Esophagus squamous epithelium (tissue), 5 donors: ENCODE measurements at places on chromosomes 1 and 21.

DNA sequence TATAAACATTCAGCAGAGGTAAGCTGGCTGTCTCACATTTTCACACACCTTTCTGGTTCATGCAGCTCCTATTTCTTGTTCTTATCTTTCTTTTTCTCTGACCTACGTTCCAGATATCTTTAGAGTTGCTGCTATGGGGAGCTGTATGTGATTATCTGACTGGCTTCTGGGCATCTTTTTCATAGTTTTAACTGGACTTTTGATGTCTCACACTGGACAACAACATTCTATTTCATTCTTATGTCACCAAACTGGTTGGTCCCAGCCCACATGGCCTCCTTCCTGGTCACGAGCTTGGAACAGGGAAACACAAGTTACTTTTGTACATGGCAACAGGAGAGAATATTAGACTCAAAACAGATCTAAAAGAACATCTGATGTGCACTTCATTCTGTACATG, 7.7 kb upstream of the CLDN8 start:
- DNase-seq = no peak
- H3K27ac ChIP-seq = no peak overlapping the region
- peaks cover 35% of the 10 kb centered on the region for H3K4me1 ChIP-seq
- no peak overlapping the region for H3K4me3 ChIP-seq
- no peaks in the 10 kb centered on the region for H3K27me3 ChIP-seq

- H3K4me1 ChIP-seq = peaks cover 45% of the 10 kb centered on the region
- DNase-seq = no peak
- no peaks in the 10 kb centered on the region for H3K27me3 ChIP-seq
- H3K27ac ChIP-seq = peak overlapping the region; percentile 94
- H3K4me3 ChIP-seq = peak overlapping the region; percentile 6
These were observed 34.1 kb downstream of the ACOT7 start for GRCh38 chr1:6359216-6360116.

GRCh38 chr21:31098576-31099005, 60.3 kb upstream of the KRTAP19-8 start:
- H3K4me3 ChIP-seq = no peak overlapping the region
- no peaks in the 10 kb centered on the region for H3K4me1 ChIP-seq
- H3K27ac ChIP-seq = no peak overlapping the region
- H3K36me3 ChIP-seq = no peaks in the 10 kb centered on the region

DNA sequence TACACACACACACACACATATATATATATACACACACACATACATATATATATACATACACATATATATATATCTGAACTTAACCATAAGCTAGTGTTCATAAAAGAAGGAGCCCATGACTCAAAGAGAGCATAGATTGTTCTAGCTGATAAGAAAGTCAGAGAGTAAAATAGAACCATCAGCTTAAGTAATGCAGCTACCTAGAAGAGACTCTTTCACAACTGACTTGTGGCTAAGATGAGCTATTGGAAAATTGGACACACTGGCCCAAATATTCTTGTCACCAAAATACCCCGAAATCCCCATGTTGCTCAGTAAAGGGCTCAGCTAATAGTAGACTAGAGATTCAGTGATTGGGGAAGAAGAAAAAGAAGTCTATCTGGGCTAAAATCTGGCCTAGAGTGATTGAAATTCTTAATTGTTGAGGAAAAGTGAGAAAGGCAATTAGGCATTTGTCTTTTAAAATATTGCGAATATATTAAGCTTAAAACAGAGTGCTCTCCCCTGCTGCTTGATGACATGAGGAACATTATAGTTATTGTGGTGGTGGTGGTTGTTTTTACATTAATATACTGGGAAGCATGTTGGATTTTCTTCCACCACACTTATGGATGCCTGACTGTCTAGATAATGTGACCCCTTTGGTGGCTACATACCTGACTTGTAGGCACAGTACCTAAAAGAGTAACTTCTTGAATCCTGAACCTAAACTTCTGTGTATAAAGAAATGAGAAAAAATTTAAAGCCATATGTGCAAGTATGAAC, 6.3 kb downstream of the SLAMF1 start:
- H3K36me3 ChIP-seq = no peaks in the 10 kb centered on the region
- no peaks in the 10 kb centered on the region for H3K4me1 ChIP-seq
- DNase-seq = no peak
- H3K27ac ChIP-seq = no peak overlapping the region
- no peak overlapping the region for H3K4me3 ChIP-seq
